Sigmoid colon (tissue), 7 donors: ENCODE measurements at places on chromosomes 11 and 22. TPM values are rescaled to one million over a fixed set of nuclear protein-coding genes. Genes with fewer than 3 reads are reported as not detected.

- no peak for DNase-seq
Measured at GRCh38 chr11:12111549-12112520, 1.4 kb downstream of the MICAL2 start.

- no peak for DNase-seq
Measured at GRCh38 chr11:134481135-134481534, 69.1 kb upstream of the B3GAT1 start.

GRCh38 chr11:104328512-104328907 lies 164.6 kb upstream of the PDGFD start:
- DNase-seq: no peak

Gene ANKK1
- total RNA-seq: not detected

GRCh38 chr11:116742104-116742503 lies 30.7 kb downstream of the BUD13 start:
- DNase-seq: no peak

GRCh38 chr11:6652182-6652581 lies 3.4 kb downstream of the DCHS1 start:
- DNase-seq: no peak

Gene PRRG4
- total RNA-seq: 1.7 TPM
